ENCODE measurements at places on chromosomes 1 and 21.
A peak's percentile ranks its signal among the peaks of the same experiment; 100 is the strongest.

DNA sequence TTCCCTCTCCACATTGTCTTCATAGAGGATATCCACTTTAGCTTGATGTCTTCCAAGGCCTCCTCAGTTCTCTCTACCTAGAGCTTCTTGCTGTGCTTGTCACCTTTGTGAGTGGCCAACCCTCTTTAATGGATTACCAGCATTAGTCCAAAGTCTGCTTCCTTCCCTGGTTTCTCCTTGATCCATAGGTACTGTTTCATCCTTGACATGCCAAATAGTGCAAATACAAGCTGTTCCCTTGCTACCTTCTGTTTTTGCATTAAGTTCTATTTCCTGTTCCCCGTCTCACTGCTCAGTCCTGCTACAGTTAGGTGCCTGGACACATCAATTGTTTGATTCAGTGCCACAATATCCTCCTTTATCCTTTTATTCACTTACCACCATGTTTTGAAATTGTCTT lies 19.2 kb downstream of the MAST2 start:
- DNase-seq: no peak

GRCh38 chr1:38990386-38990737 lies 714 bp upstream of the AKIRIN1 start:
- DNase-seq: peak; percentile 34

GRCh38 chr1:114130846-114131525 lies 22.7 kb downstream of the SYT6 start:
- no peak for DNase-seq

GRCh38 chr1:226569879-226570547 lies 21.4 kb downstream of the STUM start:
- DNase-seq: no peak

GRCh38 chr1:34867415-34867814 lies 7.9 kb upstream of the SMIM12 start:
- no peak for DNase-seq

DNA sequence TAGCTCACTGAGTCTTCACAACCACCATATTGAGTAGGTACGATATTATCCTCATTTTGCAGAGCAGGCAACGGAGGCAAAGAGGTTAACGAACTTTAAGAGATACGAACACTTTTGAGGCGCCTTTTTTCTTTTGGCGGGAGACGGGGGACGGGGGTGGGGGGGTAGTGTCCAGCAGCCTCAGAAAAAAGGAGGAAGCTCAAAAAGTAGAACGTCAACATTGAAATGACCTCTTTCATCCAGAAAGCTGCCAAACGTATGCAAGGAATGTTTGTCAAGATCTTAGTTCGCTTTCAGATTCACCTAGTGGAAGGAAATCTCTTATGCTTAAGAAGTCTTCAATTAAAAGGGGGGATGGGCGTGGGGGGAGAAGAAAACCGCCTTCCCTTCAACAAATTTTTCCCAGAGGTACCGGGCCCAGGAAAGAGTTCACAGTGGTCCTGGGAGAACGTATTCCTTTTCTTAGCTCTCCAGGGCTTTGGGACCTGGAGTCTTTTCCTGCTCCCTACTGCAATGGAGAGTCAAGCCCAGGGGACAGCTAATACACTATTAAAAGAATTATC lies 1.1 kb upstream of the PCAT6 start:
- DNase-seq: no peak

DNA sequence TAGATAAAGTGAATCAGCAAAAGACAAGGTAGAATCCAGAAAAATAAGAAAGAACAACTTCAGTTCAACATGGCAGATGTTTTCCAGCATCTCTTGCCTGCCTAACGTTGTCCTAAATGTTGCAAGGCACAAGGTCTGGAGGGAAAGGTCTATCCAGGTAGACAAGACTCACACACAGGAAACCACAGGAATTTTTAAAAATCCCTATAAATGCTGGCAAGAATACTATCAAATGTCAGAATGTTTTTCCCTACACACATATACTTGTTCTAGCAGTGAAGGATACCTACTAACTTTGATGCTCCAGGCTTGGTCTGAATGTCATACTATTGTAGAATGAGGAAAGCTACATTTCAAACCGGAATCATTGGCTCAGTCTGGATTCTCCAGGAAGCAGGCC lies 10.6 kb downstream of the GJA5 start:
- no peak for DNase-seq

Data from amniotic epithelial cell (primary cell).